ENCODE measurements at places on chromosomes 12 and 14.
A peak's percentile ranks its signal among the peaks of the same experiment; 100 is the strongest.

- peak; percentile 1 for DNase-seq
Measured at GRCh38 chr12:72057330-72057914, 118.8 kb downstream of the TPH2 start.

DNA sequence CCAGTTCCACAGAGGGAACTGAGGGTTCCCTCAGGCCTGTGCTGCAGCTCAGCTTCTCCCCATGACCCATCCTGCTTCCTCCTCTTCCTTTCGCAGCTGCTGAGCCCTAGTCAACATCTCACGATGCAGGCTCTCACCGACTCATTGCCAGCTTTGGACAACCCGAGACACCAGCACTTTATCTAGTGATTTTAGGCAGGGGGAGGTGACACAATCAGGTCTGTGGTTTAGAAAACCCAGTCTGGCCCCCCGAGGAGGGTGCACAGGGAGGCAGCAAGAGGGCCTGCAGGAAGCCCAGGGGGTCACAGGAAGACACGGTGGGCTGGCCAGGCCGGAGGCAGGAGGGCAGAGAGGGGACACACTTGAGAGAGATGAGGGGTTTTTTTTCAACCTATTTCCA is 35.4 kb downstream of the DIO3 start:
- no peak for DNase-seq

DNA sequence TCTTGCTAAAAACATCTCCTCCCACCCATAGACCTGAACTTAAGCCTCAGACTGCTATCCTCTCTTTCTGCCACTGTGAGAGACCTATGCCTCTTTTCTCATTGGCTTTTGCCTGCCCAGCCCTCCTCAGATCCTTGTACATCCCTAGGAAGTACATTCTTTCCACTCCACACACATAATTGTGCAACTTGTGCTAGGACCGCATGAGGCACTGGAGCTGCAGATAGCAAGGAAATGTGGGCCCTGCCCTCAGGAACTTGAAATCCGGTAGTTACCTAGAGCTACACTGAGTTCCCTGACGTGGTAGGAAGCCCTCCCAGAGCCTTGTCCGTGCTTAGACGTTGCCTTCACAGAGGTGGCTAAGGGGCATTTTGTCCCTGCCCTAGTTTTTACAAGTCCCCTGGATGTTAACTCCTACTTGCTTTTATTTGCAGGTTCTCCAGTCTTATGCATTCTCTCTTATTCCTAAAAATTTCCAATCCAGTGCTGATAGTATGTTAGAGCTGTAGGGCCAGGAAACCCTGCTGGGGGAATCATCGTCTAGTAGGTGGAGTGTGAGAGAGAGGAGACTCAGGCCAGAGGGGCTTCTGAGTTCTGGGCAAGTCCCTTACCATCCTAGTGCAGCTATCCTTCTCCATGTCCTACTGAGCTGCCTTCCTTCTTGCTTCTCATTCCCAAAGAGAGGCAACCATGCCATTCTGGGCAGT is 41.3 kb downstream of the NTF3 start:
- DNase-seq: no peak

- no peak for DNase-seq
Measured at GRCh38 chr12:76042147-76042546, 10.6 kb upstream of the PHLDA1 start.

DNA sequence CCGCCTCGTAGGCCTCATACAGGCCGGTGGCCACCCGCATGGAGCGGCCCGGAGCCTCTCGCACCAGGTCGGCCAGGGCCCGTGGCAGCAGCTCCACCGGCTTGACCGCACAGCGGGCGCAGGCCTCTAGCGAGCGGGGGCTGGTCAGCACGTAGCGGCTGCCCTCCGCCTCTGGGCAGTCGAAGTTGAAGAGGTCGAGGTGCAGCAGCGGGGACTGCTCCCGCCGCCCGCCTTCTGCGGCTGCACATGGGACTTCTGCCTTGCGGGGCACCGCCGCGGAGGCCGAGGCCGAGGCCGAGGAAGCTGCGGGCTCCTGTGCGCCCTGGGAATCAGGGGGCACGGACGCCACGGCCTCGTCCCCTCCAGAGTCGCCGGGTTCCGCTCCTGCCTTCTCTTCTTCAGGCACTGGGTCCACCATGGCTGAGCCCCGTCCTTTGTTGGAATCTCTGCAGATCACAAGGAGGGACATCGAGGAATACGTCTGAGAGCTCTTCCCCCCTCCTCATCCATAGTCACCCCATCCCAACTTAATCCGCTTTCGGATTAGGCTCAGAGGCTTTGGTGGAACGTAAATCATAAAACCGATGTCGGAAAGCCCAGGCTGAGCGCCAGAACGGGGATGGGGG is 1.4 kb downstream of the CCDC177 start:
- DNase-seq: no peak

DNA sequence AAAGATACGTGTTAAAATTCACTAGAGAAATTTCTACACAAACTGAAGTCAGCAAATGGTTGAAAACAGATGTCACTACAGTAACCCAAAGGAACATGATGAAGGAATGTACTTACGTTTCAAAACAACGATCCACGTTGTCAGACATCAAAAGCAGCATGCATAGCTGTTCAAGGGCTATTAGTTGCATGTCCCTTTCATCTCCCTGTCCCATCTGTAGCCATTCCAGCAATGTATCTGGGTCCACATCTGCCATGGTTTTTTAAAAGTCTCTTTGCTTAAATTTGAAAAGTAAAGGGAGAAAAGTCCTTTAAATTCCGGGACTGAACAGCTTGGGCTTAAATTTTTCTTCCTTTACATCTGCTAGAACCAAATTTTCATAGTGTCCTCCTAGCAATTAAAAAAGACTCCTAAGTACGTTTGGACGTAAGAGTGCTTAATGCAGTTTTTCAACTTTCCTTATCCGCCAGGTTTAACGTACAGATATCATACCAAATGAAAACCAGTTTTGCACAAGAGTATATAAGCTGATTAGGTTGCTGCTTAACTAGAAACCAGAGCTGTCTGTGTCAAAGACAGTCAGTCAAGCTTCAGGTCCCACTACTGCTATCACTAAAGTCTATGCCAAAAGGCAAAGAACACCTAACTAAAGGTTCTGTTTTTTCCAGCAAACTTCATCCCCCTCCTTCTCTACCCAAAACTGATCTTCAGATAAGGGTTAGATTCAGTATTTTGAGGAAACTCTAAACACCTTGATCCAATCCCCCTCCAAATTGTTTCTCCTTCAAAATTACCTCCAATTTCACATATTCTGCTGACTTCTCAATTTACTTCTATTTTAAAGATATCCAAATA is 1.7 kb downstream of the HECTD1 start:
- peak; percentile 72 for DNase-seq

DNA sequence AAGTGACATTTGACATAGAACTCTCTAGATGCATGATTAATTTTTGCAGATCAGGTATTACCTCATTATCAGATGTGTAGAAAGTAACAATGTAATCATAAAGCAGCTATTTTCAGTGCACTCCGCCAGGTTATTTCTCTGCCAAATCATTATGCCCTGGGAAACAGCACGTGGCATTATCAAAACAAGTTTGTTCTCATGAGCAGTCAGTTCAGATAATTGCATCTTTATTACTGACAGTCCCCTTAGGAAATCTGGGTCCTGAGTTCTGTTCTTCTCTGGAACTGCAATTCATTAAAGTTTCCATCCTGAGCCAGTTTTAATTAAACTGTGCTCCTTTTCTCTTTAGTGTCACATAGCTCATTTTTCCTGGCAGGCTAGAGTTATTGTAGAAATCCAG is 94.7 kb upstream of the KRR1 start:
- DNase-seq: no peak

GRCh38 chr12:79662046-79662811 is 28.5 kb downstream of the PAWR start:
- no peak for DNase-seq

- DNase-seq: peak; percentile 78
Measured at GRCh38 chr12:88993651-88994050, 358.6 kb downstream of the DUSP6 start.

GRCh38 chr12:95173392-95174251 is 43.6 kb downstream of the FGD6 start:
- peak; percentile 83 for DNase-seq

DNA sequence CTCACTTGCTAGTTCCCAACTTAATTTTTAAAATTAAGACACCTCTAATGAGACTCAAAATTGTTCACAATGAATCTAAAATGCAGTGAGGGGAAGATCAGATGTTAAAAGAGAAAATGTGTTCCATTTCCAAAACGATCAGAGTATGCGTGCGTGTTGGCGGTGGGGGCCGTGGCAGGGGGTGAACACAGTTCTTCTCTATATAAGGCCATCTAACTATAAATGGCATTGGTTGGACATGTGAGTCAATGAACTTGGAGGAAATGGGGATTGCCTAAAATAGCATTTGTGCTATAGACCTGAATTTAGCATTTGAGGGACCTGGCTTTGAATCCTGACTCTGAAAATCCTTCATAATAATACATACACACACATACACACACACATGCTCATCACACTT is 149.4 kb downstream of the FOXN3 start:
- no peak for DNase-seq

GRCh38 chr14:71536015-71536740 is 396.1 kb upstream of the RGS6 start:
- no peak for DNase-seq

DNA sequence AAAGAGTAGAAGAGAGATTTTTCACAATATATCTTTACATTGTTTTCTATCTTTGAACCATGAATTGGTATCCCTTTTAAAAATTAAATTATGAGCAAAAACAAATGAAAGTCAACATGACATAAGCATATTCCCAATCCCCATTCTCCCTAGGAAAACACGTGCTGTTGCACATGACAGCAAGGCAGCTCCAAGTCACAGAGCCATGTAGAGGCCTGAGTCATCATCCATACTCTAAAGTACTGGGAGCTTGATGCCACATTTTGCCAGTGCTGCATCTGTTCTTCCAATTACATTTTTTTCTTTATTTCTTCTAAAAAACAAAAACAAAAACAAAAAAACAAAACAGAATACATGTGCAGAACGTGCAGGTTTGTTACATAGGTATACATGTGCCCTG is 115.2 kb downstream of the ITPR2 start:
- no peak for DNase-seq

GRCh38 chr12:31300341-31300740 is 25.6 kb downstream of the SINHCAF start:
- DNase-seq: no peak

DNA sequence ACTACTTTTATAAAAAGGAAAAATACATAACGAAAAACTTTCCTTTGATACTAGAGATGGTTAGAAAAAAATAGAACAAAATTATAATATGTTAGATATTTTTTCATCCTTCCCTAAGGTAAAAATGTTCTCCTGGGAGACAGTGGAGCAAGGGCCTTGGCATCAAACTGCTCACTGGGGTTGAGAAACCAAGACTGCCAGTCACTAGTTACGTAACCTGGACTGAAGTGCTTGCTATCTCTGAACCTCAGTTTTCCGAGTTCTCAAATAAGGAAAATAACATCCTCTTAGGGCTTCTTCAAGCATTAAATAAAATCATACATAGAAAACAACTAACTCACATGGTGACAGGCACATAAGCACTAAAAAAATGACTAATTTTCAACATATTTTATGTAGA is 48.2 kb upstream of the FRMD6 start:
- no peak for DNase-seq

Measured in astrocyte of the spinal cord (primary cell).